Hindlimb muscle (tissue), 1 donor: ENCODE measurements at places on chromosomes 6 and 20.

- DNase-seq = no peak
These were observed 463.5 kb upstream of the FLRT3 start for GRCh38 chr20:14800707-14801425.

DNA sequence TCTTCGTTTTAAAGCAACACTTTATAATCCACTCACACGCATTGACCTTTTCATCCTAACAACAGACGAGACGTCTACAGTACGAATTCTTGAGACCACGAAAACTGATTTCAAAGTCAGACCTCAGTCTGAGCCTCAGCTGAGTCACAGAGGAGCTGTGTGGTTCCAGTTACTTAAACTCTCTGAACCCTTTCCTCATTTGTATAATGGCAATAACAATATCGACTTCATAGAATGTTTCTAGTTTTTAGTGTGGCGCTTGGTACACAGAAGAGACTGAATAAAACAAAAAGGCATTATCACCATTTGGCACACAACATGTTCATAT, 236.9 kb downstream of the ATXN1 start:
- no peak for DNase-seq

GRCh38 chr6:90226257-90226656, 70.4 kb downstream of the BACH2 start:
- no peak for DNase-seq

DNA sequence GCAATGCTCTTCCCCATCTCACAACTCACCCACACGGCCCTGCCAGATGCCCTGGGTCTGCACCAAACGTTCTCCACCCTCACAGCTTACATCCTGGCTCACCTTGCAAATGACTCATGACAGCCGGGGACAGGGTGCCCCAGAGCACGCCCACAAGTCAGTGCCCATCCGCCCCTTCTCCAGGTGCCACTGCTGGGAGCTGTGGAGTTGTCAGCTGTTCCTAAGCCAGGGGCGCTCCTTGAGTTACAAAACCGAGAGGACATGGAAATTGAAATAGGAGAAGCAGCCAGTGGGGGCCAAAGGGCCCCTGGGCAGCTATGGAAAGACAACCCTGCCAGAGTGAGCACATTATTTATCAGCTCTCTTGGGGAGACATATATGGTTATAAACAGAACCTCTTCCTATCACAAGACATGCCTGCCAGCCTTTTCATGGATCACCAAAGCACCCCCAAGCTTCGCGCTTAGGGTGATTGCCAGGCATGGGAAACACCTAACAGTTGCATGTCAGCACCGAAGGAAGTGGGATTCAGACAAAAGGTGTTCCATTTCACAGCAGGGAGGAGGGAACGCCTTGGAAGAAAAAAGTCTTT, 236.8 kb downstream of the LY86 start:
- DNase-seq = no peak

GRCh38 chr20:59177266-59178250, 13.9 kb downstream of the ZNF831 start:
- DNase-seq = no peak

- DNase-seq = no peak
These were observed 5.9 kb upstream of the CST3 start for GRCh38 chr20:23643659-23644058.

GRCh38 chr20:45051204-45052060, 49.5 kb downstream of the KCNS1 start:
- DNase-seq = no peak

DNA sequence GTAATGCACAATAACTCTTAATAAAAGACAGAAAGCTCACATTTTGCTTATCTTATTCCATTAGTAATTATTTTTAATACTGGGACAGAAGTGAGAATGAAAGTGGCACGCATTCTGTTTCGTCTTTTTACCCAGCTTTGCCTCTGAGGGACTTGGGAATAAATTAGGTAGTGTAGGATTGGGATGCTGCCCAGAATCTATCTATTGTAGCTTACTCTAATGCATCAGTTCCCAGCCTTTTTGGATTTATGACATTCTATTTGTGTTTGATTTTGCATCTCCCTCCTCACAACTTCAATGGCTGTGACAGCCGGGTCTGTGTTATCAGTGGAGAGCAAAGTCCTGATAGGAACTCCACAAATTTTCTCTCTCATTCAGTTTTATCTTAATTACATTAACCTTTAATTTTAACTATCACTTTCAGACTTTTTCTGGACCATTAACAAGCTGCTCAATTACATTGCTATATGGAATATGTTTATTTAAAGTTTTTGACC, 62.9 kb upstream of the TULP4 start:
- no peak for DNase-seq

DNA sequence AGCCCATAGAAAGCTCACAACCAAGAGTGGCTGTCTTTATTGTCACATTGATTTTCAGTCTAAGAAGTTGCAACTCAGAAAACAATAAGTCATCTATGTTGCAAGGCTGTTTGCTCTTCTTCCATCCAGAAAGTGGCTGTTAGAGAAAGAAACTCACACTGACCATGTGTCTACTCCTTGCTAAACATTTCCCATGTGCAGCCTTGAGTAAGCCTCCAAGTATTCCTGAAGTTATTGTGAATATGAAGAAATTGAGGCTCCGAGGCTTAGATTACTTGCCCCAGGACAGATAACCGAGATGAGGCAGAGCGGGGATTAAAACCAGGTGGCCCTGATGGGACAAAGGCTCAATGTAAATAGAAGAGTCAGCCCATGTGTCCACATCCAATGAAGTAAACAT, 105.0 kb downstream of the SPTLC3 start:
- DNase-seq = no peak

- DNase-seq = no peak
These were observed 8.6 kb upstream of the SLC4A11 start for GRCh38 chr20:3247638-3248037.

- DNase-seq = no peak
These were observed 50.0 kb downstream of the SGK1 start for GRCh38 chr6:134267917-134268361.

DNA sequence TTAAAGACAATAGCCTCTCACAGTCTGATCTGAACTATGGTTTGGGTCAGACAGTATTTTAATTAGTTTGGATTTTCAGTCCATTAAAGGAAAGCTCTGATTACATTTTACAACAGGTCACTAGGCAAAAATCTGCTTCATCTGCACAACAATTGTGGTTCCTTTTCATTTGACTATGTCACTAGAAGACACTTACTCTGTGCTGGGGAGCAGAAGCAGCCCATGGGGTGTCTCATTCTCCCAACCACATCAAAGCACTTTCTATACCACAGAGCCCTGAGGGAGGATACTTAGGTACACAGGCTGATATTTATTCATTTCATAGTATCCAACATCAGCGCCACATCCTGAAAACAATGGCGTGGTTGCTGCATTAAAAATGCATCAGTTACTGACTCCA, 36.6 kb upstream of the HDAC2 start:
- DNase-seq = no peak

- no peak for DNase-seq
These were observed 130.1 kb downstream of the BCAS1 start for GRCh38 chr20:53940360-53940702.

DNA sequence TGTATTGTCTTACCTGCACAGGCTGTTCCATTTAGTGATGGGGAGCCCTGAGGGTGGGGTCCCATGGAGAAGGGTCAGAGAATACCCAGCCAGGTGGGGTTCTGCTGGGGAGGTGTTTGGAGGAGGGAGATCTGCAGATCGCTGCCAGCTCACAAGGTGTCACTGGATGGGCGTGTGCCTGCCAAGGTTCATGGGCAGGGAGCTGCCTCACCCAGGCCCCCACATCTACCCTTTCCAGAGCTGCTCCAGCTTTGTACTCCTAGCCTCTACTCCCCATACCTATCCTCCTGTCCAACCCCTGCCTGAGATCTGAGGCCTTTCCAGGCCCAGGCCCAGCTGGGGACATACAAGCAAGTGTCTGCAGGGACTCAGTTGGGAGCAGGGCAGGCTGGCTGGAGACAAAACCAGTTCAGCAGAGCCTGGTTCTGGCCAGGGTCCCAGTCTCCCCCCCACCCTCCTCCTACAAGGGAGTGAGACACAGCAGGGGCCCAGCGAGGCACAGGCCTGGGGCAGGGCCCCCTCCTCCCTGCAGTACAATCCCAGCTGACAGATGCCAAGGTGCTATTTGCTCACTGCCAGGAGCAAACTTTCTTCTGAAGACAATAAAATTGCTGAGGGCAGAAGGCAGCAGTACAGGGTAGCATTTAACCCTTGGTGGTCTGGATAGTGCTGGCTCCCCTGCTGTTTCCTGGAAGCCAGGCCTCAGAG, 19.7 kb downstream of the SPDEF start:
- DNase-seq = no peak

GRCh38 chr6:27190126-27190525, 57.4 kb upstream of the PRSS16 start:
- no peak for DNase-seq

- no peak for DNase-seq
These were observed 18.2 kb upstream of the ZNF391 start for GRCh38 chr6:27370391-27370790.

DNA sequence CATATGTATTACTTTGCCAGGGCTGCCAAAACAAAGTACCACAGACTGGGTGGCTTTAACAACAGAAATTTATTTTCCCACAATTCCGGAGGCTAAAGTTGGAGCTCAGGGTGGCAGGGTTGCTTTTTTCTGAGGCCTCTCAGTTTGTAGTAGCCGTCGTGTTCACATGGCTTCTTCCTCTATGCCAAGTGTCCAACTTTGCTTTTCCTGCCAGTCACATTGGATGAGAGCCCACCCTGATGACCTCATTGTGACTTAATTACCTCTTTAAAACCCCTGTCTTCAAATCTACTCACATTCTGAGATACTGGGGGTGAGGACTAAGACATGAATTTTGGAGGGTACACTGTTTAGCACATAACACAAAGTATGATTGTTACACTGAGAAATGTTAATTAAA, 9.9 kb upstream of the ECT2L start:
- no peak for DNase-seq

DNA sequence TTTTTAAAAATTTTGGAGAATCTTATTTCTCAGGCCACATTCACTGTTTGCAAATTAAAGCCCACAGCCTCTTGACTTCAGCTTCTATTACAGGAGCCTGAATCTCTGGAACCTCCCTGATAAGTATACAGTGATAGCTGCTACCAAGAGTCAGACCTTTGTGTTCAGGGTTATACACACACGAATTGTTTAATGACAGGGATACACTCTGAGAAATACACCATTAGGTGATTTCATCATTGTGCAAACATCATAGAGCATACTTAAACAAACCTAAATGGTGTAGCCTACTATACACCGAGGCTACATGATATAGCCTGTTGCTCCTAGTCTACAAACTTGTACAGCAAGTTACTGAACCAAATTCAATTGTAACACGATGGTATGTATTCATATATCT, 473.9 kb downstream of the PKHD1 start:
- DNase-seq = no peak

GRCh38 chr6:124371974-124372475, 568.4 kb downstream of the NKAIN2 start:
- no peak for DNase-seq

DNA sequence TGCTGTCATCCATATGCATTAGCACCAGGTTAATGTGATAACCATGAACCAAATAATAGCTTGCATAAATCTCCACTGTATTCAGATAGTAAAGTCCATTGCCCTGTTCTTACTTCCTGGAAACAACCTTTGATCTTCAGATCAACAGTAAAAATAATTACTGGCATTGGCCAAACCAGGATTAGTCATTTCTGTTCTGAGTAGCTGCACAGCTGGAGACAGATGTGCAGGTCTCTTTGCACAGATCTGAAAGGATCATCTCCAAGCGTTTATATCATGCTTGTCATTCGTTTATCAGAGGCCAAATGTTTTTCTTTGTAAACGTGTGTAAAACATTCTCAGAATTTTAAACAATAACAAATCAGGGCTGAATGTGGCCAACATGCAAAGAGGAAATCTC, 134.4 kb upstream of the HMGCLL1 start:
- peak; percentile 40 for DNase-seq

DNA sequence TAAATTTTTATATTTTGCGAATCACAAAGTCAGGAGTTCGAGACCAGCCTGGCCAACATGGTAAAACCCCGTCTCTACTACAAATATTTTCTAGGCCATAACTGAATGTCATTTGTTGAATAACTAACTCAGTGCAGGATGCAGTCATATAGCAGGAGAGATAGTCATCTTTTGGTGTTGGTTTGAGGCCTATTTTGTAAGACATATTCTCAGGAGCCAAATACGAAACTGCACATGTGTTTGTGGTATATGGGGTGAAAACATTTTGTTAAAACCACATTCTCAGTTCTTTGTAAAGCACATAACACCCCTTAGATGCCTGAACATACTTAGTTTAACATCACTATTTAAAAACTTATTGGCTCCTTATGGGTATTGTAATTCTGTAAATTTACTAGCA, 4.7 kb upstream of the ENPP5 start:
- no peak for DNase-seq

- peak; percentile 40 for DNase-seq
These were observed at the start of gene B3GAT2 for GRCh38 chr6:70956451-70957283. Gene B3GAT2, minus strand, starts transcription at chr6:70957060. Its CDS starts 631 bp downstream, at chr6:70956429.

GRCh38 chr6:100209323-100210136, 215.5 kb upstream of the MCHR2 start:
- no peak for DNase-seq

- DNase-seq = no peak
These were observed 123.9 kb downstream of the COL12A1 start for GRCh38 chr6:75081921-75082320.

DNA sequence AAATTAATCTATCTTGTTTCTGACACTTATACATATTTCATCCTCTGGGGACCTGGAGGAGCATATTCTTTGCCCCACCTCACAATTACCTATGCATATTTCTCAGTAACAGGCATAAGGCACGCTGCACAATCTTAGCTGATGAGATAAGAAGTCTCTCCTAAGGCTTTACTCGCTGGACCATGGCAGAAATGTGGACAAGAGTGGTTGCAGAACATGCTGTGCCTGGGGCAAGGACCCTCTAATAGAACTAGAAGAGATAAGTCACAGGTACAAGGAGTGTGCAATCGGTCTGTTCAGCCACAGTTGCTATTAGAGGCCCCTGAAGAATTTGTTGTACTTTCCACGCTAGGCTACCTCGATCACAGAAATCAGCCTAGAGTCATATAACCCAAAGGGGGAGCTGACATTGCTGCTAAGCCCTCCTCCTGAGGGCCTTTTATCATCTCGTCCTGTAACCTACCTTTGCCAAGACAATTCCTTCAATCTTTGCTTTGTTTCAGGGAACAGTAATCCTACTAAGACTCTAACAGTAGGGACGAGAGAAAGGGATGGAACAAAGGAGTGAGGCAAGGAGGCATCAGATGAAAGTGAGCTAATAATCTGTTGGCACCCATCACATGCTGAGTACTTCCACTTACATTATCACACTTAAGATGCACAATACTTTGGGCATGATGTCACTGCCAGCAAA, 16.1 kb upstream of the DEFB129 start:
- no peak for DNase-seq

GRCh38 chr6:106381223-106381622, 20.7 kb downstream of the CRYBG1 start:
- DNase-seq = no peak

- peak; percentile 78 for DNase-seq
These were observed 85.7 kb upstream of the FOXC1 start for GRCh38 chr6:1524040-1524480.

- no peak for DNase-seq
These were observed 66.2 kb upstream of the PHACTR2 start for GRCh38 chr6:143611580-143611979.
